ENCODE measurements at places on chromosomes 6 and 20.

GRCh38 chr20:59721386-59721785, 117.0 kb downstream of the PHACTR3 start:
- DNase-seq = no peak

DNA sequence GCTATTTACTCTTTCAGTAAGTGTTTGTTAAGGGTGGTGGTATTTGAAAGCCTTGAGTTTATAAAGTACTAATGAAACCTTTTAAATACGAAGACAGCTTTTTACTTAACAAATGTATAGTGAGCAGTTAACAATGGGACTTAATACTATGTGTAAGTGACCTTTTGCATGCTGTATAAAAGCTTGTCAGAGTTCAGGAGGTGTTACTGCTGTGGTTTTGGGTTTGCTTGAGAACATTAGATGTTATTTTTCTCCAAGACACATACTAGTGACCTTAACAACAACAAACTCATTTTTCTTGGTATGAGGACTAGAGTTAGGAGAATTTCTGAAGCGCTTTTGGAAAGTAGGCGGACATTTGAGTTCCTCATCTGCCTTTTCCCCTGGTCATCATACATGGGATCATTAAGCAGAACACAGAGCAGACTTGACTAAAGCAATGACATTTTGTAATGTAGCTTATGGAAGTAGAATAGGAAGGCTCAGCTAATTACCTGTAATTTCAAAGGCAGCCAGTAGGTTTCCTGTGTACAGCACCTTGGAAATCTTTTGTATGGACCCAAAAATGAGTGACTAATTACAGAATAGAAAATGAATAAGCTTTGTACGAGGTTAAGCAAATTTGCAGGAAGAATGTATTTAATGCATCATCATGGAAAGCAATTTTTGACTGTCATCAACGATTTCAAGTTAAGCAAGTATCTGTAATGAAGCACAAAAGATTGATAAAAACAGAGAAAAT, 14.1 kb downstream of the CDYL start:
- no peak for DNase-seq

GRCh38 chr20:56630506-56631317, 1.6 kb downstream of the TFAP2C start:
- no peak for DNase-seq

- no peak for DNase-seq
These were observed 198.9 kb downstream of the TBC1D32 start for GRCh38 chr6:121135425-121135824.

- no peak for DNase-seq
These were observed 102.5 kb downstream of the EYA2 start for GRCh38 chr20:46997187-46997586.

DNA sequence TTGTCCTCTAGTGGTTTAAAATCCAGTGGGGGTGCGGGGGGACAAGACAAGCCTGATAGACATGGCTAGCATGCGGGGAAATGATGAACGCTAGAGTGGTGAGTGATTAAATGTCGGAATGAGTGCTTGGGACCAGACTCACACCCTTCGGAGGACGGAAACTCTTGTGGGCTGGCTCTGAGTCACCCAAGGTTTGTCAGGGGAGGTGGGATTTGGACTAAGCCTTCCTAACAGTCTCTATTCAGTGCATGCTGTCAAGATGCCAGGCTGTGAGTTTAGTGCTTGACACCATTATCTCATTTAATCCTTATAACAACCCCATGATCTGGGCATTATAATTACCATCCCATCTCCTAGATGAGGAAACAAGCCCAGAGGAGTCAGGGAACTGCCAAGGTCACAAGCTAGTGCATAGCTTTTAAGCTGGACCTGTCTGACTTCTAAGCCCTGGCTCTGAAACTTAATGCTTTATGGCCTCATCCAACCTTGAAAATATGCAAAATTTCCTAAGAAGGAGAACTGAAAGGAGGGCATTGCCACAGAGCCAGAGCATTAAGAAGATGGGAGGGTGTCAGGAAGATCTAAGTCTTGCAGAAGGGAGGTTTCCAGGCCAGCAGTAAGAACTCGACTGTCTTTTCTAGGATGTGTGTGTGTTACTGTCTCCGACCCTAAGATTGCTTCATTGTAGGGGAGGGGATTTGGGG, 168.7 kb upstream of the LRFN2 start:
- DNase-seq = no peak

GRCh38 chr6:85460921-85461797, 11.3 kb downstream of the NT5E start:
- DNase-seq = no peak

- DNase-seq = no peak
These were observed 10.4 kb downstream of the CALHM6 start for GRCh38 chr6:116471531-116471930.

- DNase-seq = no peak
These were observed 29.4 kb upstream of the CLIC5 start for GRCh38 chr6:46044881-46045617.

DNA sequence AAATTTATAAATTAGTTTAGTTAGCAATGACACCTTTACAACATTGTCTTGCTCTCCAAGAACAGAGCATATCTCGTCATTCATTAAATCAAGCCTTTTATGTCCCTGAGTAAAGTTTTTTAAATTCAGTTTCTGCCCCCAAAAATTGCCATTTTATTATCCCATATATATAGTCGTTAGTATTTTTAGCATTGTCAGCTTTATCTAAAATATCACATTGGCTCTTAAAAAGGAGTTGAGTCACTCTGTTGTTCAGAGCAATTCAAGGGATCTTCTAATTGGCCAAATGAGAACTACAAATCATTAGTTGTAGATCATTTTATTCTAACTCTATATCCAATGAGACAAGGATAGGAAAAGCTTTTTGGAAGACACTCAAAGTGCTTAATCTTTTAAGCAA, 127.1 kb downstream of the COL9A1 start:
- no peak for DNase-seq

- DNase-seq = no peak
These were observed 118.3 kb downstream of the STXBP5 start for GRCh38 chr6:147322299-147323162.

DNA sequence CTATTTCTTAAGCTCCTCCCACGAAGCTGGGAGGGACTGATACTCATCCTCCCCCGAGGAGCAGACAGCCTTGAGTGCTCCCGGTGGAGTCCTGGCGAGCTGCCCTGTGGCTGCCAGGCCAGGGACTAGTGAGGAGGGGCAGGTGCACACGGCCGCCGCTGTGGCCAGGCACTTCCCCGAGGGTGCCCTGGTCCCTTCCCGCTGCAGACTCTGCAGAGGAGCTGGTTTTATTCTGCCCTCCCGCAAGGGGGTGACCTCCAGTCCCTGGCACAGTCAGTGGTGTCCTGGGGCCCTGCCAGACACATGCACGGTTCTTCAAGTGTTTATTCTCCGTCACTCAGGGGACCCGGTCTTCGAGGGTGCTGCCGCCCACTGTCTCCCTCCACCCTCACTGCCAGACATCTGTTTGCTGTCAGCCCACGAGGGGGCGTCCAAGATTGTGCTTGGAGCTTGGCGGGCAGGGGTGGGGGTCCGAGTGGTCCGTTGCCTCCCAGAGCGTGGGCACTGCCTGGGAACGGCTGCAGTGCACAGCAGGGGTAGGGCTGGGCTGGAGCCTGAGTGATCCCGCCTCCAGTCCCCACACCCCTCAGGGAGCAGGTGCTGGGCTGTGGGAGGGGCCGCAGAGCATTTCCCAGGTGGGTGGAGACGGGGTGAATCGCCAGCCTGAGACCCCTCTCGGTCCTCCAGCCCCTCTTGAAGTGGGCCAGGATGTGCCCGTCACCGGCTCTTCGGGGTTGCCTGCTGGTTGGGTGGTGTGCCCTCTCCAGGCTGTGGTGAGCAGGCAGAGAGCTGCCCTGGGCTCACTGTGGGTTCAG, 3.1 kb upstream of the CABLES2 start:
- DNase-seq = no peak

DNA sequence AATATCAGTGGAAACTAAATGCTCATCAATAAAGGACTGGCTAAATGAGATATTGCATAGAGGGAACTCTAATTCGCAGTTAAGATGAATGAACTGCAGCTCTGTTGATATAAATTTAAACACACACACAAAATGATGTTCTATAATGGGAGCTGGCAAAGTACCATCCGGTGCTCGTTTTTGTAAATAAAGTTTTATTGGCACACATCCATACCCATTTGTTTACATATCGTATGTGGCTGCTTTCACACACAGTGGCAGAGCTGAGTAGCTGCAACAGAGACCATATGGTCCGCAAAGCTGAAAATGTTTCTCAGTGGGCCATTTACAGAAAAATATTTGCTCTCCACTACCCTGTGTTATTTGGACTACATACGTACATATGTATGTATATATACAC, 120.7 kb downstream of the EDN3 start:
- DNase-seq = no peak

GRCh38 chr6:133591275-133591674, 297.6 kb upstream of the TCF21 start:
- DNase-seq = no peak

- no peak for DNase-seq
These were observed 35.0 kb upstream of the VSX1 start for GRCh38 chr20:25116739-25117458.

- no peak for DNase-seq
These were observed 357.5 kb downstream of the HDGFL1 start for GRCh38 chr6:22926790-22927354.

DNA sequence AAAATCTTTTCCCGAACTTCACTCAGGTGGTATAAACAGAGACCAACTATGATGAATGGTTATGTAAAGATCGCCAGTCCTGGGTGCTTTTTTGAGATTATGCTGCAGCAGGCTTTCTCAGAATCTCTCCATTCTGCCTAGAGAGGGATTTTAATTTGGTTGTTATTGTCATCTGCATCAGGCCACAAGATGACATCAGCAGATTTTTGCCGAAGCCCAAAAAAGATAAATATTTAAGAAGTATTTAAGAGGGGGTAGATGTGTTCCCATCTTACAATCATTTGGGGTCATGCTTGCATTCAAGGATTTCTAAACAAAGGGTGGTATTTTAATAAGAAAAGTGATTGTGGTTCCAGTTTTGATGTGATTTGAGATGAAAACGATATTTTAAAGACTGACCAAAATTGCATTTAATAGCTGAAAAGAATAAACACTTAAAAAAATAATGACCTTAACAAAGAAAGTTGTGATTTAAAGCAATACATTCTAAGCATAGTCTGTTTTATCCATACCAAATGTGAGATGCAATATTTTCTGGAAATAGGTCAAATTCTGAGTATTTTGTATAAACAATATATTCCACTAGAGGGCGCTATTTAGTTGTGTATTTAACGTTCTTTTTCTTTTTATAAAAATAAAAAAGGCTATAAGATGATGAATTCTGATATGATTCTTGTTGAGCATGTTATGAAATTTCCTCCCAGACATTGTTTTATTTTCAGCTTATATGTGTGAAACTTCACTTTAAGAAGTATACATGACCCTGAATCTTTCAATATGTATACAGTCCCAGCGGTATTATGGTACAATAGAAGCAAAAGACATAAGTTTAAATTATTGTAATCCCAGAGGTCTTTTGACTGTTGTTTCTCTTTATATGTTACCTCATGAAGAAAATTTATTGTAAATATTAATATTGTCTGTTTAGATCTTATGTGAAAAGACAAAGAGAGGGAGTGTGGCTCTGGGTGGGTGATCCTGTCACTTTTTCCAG, 51.0 kb upstream of the ZFP64 start:
- DNase-seq = no peak

- no peak for DNase-seq
These were observed 37.4 kb downstream of the IL22RA2 start for GRCh38 chr6:137136065-137136464.

- DNase-seq = no peak
These were observed 161.0 kb downstream of the INSM1 start for GRCh38 chr20:20528861-20529260.

- no peak for DNase-seq
These were observed 35.8 kb downstream of the AKAP12 start for GRCh38 chr6:151275566-151275965.

DNA sequence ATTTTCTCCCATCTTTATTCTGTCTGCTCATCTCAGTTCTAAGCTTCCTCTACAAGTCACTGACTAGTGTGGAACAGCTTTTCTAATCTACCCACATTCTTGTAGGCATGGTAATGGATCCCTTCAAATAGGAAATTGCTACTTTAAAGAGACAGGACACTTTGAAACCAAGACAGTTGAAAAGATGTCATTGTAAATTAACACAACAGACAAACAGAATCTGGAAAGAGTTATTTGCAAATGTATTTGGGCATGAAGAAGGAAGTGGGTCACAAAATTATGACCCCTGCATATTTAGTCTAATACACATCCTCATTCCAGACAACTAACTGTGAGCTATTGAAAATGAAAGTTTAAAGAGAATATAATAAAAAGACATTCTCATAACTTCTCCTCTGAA, 298.2 kb upstream of the MARCKS start:
- DNase-seq = no peak

DNA sequence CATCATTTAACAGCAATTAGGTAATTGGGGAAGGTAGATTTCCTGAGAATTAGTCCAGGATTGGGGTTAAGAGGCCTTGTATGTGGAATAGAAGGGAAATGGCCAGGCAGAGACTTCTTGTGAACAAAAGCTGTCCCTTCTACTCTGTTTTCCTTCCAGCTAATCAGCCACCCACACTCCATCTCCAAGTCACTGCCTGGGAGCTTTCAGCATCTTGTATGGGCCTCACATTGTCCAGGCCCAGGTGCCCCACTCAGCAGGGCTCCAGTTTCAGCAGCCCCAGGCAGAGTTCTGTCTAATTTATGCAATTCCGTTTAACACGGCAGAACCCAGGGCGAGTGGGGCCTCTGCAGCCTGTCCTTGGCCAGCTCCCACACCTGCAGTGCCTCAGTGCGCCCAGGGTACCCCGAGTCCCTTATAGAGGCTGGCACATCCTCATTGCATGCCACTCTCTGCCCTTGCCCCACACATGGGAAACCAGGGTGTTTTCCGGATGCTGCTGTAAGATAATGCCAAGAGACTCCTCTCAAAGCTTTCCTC, 113.0 kb downstream of the EDN3 start:
- DNase-seq = no peak

DNA sequence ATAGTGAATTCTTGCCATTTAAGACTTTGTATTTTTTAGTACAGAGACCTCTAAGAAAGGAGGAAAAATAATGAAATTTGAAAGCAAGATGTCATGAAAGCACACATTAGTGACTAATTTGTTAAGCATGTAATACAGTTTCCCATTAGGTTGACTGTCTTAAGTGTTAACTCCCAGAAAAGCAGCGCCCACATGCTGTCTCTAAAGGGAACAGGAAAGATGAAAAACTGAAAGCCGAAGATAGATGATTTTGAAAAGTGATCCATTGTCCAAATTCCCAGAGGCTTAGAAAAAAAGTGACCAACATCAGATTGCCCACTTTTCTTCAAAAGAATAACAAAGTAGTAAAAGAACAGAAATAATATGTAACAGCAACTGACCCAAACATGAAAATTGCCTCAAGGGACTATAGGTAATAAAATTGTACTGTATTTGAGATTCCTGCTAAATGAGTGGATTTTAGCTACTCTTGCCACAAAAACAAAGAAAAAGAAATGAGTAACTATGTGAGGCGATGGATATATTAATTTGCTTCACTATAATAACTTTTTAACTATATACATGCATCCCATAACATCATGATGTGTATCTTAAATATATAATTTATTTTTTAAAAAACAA, 83.2 kb upstream of the OGFRL1 start:
- no peak for DNase-seq

GRCh38 chr6:32609731-32610640, 20.3 kb upstream of the HLA-DRB1 start:
- DNase-seq = no peak

- no peak for DNase-seq
These were observed 83.3 kb downstream of the RCAN2 start for GRCh38 chr6:46407776-46408530.
